Skin of body (tissue), 3 donors: ENCODE measurements at places on chromosomes 1 and 21.

DNA sequence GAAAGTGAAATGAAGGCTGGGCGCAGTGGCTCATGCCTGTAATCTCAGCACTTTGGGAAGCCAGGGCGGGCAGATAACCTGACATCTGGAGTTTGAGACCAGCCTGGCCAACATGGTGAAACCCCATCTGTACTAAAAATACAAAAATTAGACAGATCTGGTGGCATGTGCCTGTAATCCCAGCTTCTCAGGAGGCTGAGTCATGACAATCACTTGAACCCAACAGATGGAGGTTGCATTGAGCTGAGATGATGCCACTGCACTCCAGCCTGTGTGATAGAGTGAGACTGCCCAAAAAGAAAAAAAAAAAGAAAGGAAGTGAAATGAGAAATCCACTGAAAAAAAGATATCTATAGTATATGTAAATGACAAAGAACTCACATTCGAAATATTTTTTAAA, 439.9 kb downstream of the DISC1 start:
- no peak for DNase-seq

DNA sequence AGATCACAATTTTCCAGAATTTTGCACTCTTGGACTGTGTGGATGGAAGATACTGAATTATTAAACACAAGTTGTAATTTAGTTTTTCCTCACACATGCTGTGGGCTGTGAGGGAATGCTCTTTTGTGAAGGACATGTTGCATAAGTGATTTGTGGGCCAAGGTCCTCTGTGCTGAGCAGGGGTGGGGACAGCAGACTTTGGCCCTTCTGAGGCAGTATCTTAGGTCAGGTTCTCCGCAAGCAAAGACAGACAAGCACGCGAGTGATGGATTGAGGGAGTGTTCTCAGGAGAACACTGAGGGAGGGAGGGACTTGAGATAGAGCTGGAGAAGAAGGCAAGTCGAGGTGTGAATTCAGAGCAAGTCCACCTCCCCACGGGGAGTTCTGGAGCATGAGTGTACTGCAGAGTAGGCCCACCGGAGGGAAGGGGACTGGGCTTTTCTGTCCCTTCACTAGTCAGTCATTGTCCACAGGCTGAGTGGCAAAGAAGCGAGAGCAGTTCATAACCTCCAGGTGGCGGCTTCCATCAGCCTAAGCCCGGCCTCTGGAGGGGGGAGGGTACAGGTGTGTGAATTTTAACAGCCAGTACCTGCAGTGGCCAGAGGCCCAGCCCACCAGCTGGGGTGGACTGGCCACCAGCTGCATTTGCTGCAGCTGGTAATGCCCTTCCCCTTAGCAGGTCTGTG, 19.1 kb upstream of the CD101 start:
- DNase-seq = no peak

GRCh38 chr1:77888781-77889642, 588 bp downstream of the NEXN start:
- DNase-seq = peak; percentile 46

GRCh38 chr1:151612501-151613281, 841 bp downstream of the SNX27 start:
- peak; percentile 35 for DNase-seq

DNA sequence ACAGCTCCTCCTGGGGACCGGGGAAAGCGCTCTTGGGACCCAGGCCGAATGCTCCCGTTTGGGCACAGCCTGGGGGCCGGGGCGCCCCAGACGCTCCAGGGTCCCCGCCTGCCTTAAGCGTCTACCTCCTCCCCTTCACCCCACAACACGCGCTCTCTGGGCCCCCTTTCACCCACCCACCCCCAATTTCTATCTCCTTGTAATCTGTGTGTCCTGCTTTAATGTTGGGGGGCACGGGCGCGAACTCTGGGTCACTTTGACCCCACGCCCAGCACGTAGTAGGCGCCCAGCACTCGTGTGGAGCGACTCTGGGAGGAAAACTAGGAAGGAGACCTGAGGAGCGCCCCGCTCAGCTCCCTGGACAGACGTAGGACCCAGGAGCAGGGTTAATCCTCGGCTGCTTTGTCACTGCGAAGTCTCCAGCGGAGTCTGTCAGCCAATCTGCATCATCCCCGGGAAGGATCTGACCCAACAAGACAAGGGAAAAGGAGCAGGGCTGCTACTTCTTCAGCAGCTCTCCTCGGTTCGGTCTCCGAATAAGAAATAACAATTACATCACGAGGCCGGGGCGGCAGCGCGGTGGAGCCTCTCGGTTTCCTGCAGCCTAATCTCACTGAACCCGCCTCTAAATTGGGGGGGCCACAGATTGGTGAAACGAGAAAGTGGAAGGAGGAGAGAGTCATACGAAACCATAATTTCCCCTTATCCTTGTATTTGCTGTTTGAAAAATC, 757 bp upstream of the NRIP1 start:
- peak; percentile 80 for DNase-seq

DNA sequence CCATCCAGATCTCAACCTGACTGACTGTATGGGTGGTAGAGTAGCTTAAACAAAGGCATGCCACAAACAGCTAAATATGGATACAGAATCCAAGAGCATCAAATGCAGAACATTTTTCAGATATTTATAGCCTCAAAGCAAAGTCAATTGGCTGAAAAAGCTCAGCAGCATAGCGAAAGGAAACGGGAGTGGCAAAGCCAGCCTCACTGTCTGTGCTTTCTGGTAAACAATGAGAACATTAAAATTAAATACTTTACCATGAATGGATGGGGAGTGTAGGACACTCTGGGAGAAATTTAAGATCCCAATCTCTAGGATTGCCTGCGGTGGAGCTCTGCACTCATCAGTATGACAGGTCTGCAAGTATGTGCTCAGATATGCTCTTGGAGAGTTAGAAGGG, 4.4 kb downstream of the RASAL2 start:
- no peak for DNase-seq

DNA sequence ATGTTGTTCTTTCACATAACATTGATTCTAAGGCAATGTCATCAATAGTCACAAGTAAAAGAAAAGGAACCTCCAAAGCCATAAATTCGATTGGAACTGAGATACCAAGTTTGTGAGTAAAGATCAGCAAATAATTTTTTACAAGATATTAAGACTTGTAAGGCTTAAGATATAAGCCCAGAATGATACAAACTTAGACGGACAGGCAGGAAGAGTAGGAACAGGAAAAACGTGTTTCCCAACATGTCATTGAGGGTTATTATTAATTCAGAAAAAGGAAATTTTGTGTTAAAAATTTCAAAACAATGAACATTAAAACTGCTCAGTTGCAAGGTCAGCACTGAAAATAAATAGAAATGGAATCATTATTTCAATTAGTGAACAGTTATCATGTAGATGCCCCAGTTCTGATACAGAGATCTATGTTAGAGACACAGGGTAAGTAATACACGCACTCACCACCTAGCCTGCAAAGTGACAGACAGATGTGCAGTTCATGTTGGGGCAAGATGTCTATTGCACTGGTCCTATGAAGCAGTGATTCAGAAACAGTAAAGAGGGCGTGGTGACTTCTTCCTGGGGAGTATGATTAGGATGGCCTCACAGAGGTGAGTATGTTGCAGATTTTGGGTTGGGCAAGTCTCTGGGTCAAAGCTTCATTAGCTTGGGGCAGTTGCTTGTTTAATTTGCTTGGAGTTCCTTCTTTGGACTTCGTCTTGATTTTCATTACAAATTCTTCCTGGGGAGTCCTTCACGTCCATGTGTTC, 284.4 kb downstream of the SETD4 start:
- no peak for DNase-seq
